ENCODE measurements at places on chromosomes 6 and 20.

DNA sequence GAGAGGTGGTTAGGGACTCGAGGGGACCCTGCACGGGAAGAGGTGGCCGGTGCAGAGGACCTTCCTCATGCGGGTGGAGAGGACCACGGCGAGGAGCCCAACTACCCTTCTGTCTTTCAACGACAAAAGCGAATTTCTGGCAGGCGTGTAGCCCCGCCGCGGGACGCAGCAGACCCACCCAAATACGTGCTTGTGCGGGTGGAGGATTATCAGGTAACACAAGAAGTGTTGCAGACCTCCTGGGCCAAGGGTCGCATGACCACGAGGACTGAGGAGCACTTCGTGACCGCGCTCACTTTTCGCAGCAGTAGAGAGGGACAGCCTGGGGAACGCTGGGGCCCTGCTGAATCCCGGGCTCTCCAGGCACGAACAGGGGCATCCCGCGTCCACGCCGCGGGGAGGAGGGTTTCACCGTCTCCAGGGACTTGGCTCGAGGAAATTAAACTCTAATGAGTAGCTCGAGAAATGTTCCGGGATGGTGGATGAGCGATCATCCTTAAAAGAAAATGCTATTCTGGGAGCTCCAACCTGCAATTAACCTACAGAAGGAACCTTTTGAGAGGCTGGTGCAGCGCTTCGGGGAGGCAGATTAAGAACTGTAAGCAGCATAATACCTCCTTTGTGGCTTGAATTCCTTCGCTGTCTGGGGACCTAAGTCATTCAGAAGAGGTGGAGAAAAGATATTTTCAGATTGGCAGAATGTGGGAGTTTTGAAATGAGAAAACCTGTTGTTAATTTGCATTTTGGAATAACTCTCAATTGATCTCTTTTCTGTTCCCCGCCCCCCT lies 804 bp downstream of the C6orf141 start:
- no peak for DNase-seq

- DNase-seq: no peak
These were observed 52.2 kb downstream of the REV3L start for GRCh38 chr6:111430605-111431376.

DNA sequence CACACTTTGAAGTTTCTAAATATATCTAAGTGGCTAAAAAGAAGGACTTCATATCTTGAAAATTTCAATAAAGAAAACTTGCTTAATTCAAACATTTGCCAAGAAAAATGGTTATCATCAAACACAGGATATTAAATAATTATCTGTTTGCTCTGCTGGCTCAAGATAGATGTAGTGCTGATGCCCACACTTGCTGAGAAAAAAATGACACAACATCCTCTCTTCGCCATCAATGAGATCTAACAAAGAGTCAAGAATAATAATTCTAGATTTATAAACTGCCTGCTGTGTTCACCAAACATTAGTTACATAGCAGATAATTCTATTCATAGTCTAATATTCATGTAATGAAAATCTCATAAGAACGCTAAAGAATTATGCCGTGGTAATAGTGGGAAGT lies 93.6 kb downstream of the EPHA7 start:
- DNase-seq: no peak

GRCh38 chr20:63858393-63859165 lies 2.7 kb upstream of the ABHD16B start:
- DNase-seq: no peak

DNA sequence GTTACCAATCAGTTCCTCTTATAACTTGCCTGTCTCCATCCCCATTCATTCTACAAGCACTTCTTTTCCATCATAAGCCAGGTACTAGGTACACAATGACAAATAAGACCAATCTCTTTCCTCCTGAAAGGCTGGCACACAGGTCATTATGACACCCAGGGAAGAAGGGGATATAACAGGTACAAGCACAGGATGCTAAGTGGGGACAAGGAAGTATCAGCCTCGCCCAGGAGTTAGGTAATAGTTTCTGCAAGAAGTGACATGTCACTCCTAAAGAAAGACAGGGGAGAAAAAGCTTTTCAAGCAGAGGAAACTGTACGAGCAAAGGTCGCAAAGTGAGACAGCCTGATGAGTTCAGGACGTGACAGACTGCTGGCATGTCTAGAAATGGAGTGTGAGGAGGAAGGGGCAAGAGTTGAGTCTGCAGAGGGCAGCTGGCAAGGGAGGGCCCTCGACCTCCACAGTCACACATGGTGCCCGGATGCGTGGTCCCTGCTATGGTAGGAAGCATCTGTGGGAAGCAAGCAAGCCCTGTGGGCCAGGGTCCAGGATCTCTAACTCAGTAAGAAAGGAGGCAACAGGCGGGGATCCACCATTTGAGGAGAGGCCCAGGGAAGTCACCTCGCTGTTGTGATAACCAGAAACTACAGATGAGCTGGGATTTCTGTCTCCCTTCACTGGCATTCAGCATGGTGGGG lies 40.4 kb downstream of the GPLD1 start:
- no peak for DNase-seq

DNA sequence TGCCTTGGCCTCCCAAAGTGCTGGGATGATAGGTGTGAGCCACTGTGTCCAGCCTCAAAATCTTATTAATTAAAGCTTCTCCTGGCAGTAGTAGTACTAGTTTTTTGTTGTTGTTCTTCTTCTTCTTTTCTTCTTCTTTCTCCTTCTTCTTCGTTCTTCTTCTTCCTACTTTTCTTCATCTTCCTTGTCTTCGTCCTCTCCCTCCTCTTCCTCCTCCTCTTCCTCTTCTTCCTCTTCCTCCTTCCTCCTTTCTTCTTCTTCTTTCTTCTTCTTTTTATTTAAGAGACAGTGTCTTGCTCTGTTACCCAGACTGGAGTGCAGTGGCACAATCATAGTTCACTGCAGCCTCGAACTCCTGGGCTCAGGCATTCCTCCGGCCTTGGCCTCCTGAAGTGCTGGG lies 17.2 kb upstream of the DEK start:
- DNase-seq: no peak

DNA sequence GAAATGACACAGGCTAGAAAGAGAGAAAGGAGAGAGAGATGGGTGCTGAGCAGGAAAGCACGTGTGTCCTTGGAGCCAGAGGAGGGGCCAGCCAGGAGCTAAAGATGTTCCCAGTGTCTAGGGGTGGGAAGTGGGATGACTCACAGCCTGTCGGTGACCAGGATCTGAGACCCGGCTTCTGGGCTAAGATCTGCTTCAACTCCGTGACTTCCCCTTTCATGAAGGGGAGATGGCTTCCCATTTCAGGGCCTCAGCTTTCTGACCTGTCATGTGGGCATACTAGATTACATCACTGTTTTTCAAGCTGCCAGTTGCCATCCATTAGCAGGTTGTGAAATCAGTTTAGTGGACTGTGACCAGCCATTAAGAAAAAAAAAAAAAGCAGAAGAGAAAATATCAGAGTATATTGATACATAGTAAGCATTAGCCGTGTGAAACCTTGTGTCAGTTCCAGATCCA lies 5.4 kb downstream of the TGM3 start:
- DNase-seq: no peak

DNA sequence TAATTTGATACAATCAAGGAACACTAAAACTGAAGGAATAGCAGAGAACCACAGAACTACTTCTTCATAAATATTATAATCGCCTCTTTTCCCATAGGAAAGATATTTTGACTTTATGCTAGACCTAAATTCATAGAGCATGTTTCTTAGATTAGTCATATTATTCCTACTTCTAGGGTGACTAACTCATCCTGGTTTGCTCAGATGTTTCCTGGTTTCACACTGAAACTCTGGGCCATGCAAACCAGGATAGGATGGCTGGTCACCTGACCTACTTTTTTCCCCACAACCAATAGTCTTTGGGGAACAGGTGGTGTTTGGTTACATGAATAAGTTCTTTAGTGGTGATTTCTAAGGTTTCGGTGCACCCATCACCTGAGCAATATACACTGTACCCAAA lies 42.8 kb downstream of the MMS22L start:
- DNase-seq: no peak

GRCh38 chr6:134574491-134574890 lies 256.6 kb upstream of the SGK1 start:
- DNase-seq: no peak

DNA sequence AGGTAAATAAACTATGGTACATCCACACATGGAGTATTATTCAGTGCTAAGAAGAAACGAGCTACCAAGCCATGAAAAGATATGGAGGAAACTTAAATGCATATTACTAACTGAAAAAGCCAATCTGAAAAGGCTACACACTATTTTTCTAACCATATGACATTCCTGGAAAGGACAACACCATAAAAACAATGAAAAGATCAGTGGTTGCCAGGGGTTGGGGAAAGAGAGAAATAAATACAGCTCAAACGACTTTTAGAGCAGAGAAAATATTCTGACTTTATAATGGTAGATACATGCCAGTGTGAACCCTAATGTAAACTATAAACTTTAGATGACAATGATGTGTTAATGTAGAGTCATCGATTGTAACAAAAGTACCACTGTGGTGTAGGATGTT lies 225.9 kb upstream of the BTBD3 start:
- no peak for DNase-seq

GRCh38 chr20:51140671-51141070 lies 117.8 kb upstream of the KCNG1 start:
- DNase-seq: no peak
